ENCODE measurements at places on chromosomes 4 and X.

- no peak for DNase-seq
Observed at GRCh38 chr4:139655116-139655515, 10.5 kb upstream of the MGST2 start.

- no peak for DNase-seq
Observed at GRCh38 chr4:139420652-139421051, 33.3 kb upstream of the RAB33B start.

GRCh38 chr4:186081202-186081807, 12.3 kb downstream of the TLR3 start:
- DNase-seq, result no peak

- DNase-seq, result no peak
Observed at GRCh38 chr4:149279776-149280175, 535.9 kb downstream of the IQCM start.

DNA sequence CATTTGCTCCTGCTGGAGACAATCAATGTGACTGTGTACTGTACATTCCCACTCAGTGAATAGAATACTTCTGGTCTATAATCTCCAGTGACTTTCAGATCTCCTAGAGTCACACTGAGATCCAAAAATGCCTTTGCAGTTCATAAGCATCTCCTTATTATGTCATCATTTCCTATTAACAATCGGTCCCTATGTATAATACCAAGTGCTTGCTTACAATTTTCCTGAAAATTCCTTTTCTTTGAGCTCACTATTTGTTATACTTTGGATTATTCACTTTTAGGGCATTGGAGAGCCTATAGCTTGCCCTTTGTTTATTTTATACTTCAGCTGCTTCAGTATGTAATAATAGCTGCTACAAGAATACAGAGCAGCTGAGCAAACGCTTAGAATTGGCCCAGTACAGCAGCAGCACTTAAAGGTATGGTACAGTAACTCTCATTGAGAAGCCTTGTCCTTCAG, 313.0 kb downstream of the DCTD start:
- no peak for DNase-seq

DNA sequence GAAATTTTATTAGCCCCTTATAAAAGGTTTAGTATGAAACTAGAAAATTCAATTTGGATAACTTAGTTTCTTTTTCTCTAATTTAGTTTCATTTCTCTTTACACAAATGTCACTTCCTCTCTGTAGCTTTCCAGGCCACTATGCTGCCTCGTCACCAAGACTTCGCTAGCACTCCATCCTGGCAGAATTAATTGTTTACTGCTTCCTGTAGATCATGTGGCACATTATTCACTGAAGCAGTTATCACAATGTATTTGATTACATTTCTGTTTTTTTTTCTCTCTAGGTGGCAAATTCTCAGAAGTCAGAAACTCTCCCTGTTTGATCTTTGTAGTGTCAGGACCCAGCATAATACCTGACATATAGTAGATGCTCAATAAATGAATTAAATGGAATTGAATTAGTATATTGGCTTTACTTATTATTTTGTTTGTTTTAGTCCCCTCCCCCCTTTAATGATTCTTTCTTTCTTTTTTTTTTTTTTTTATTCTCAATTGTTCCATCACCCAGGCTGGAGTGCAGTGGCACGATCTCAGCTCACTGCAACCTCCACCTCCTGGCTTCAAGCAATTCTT, 9.3 kb upstream of the SAT1 start:
- DNase-seq, result no peak

Measured in HuH-7.5 (cell line).